ENCODE measurements at places on chromosomes 11 and 22. TPM values are rescaled to one million over a fixed set of nuclear protein-coding genes. Genes with fewer than 3 reads are reported as not detected.

GRCh38 chr11:134640971-134641968 is 229.2 kb upstream of the B3GAT1 start:
- no peak for DNase-seq

DNA sequence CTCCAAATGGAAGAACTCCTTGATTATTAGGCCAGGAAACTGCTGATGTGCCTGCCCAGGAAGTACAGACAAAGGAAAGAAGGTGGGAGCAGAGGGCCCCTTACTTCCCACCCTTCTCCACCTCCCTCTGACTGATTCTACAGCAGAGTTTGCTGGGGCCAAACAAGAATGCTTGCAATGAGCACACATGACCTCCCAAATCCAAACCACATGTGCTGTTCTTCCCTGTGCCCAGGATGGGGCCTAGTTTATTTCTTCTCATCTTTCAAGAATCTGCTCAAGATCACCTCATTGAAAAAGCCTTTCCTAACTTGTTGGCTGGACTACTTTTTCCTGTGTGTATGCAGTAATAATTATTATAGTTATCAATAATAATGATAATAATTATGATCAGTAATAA is 286.1 kb downstream of the RAB38 start:
- no peak for DNase-seq

GRCh38 chr11:1827095-1827813 is 7.5 kb upstream of the SYT8 start:
- DNase-seq: peak; percentile 91

- DNase-seq: no peak
Measured at GRCh38 chr11:120344302-120345004, 8.2 kb downstream of the ARHGEF12 start.

DNA sequence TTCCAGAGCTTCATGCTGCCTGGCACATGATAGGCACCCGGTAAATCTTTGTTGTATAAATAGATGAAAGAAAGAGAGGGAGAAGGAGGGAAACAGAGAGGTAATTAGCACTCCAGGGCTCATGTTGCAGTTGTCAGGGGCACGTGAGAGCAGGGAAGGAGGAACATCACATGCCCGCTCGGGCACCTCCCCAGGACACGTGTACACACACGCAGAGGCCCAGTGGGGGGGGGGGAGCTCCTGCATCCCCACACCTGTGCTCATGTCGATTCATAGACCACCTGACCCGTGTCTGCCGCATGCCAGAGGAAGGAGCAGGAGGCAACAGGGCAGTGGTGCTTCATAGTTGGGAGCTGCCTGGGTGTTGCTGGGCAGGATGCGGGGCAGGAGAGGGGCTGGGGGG is 37.1 kb upstream of the NNMT start:
- DNase-seq: no peak

The MS4A4A gene
- 4.1 TPM for polyA plus RNA-seq

The BID gene
- polyA plus RNA-seq: 49.2 TPM

Data from spinal cord (tissue), 10 donors.